Stimulated activated CD4-positive, alpha-beta T cell treated with anti-CD3 and anti-CD28 coated beads, Interleukin-4, amount 100 ng/mL, for 4 hours (primary cell): ENCODE measurements at places on chromosomes 1 and 21.

- no peak for DNase-seq
Measured at GRCh38 chr1:48875552-48876329, 99.0 kb upstream of the BEND5 start.

DNA sequence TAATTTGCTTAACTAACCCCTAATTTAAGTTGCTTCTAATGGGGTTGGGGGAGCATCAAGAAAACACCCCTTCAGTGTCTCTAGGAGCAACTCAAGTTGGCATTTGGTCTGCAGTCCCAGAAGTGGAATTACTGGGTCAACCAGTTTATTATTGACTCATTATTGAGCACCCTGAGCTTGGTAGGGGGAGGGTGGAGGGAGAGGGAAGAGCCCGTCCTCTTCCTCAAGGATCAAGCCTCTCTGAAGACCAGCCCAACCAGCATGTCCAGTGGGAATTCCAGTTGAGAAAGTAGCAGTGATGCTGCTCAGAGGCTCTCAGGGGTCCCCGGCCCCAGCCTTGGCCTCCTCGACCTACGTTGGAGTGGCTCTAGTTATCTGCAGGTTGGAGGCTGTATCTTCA, 2.1 kb upstream of the PLA2G2F start:
- no peak for DNase-seq

- DNase-seq = peak; percentile 17
Measured at GRCh38 chr21:17454315-17455027, 58.4 kb upstream of the CXADR start.

- DNase-seq = no peak
Measured at GRCh38 chr1:225597926-225598575, 54.9 kb downstream of the ENAH start.

GRCh38 chr1:52268372-52268771, 97.6 kb downstream of the CC2D1B start:
- DNase-seq = no peak

DNA sequence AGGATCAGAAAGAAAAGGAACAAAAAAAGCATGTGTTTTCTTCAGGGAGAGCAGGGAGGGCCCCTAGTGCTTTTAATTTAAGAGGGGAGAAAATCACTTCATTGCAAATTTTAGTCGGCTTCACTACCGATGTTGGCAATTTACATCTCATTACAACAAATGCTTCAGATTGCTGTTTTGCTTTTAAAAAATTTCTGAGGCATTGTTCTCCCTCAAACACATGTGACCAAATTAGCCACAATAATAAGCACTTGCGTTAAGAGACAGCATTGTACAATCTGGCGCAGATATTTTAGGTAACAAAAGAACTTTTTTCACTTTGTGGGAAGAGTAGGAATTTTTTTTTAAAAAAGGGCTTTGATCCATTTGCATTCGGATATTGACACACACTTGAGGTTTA, 29.8 kb downstream of the BEND5 start:
- no peak for DNase-seq

DNA sequence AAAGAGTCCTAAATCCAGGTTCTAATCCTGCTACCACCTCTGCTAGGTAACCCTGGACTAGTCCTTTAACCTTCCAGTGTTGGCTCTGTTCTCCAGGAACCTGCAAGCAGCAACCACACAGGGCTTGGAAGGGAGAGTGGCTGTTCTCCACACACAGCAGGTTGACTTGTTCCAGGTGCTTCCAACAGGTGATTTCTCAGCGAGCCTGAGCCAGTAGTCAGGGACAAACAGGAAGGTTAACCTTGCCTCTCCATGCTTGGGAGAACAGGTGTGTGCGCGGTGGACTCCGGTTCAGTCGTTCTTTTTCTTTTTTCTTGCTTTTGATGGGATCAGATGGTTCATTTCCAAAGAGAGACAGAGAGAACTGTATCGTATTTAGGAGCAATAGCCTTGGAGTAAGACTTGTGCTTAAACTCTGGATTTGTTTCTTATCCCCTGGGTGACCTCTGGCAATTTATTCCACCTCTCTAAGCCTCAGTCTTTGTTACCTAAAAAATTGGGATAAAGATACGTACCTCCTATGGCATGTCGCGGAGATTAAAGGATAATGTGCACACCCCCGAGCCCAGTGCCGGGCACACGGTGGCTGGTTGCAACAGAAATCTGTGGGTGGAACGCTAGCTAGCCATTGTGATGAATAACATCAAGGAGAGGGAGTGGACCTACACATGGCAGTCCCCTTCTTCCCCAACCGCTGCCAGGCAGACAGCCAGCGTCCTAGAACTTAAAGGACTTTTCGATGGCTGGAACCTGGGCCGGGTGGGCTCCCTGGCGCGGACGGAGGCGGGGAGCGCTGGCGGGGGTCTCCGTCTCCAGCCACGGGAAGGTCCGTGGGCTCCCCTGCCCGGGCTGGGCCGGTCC, 583 bp upstream of the CACHD1 start:
- DNase-seq = no peak

GRCh38 chr1:15799928-15800835, 7.3 kb downstream of the UQCRHL start:
- DNase-seq = no peak

GRCh38 chr1:81950037-81950436, 149.3 kb downstream of the ADGRL2 start:
- DNase-seq = no peak

GRCh38 chr1:201456499-201457309, 12.3 kb downstream of the PHLDA3 start:
- DNase-seq = no peak

DNA sequence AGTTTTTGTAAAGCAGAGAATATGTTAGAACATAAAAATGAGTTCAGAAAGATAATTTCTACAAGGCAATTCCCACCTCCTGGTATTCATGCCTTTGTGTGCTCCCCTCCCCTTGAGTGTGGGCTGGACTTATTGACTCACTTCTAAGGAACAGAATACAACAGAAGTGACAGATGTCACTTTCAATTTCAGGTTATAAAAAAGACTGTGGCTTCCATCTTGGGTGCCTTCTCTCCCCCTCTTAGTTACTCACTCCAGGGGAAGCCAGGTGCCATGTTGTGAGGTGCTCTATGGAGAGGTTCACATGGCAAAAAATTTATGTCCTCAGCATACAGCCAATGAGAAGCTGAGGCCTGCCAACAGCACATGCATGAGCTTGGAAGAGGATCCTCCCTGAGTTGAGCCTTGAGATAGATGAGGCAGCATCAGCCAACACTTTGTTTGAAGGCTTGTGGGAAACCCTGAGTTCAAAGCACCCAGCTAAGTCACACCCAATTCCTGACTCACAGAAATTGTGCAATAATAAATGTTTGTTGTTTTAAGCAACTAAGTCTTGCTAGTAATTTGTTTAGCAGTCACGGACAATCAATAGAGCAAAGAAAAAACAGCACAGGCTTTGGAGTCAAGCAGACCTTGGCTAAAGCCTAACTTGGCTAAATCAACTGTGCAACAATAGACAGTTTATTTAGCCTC, 73.5 kb upstream of the NGF start:
- no peak for DNase-seq

DNA sequence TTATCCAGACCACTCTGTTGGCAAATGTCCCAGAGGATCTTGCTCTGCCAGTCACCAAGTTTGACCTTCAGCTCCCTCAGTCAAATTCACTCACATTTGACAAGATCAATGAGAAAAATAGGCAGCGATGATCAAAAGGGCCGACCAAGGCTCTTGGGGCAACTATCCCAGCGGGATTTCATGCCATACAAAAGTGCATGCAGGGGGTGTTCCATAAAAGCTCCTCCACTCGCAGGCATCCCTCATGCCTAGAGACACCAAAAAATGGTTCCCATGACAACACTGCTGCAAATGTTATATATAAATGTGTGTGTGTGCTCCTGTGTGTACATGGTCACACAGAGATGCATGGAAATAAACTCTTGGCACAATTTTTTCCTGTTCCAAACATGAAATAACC, 16.2 kb upstream of the EIF4G3 start:
- no peak for DNase-seq

DNA sequence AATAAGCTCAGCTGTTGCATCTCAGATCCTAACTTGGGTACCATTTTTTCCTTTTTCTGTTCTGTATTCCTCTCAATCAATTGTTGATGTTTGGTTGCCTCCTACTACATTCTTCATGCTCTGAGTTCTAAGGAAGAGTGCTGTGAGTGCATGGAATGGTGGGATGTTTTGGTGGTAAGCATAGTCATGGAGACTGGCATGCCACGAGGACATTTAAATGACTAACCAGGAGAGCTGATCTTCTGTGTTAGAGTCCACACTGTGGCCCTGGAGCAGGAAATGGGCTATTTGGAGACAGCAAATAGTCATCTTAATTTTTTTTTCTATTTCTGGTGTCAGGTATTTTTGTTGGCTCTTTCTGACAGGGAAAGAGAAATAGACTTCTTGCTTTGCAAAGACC, 69.5 kb upstream of the HSD17B7 start:
- DNase-seq = no peak

DNA sequence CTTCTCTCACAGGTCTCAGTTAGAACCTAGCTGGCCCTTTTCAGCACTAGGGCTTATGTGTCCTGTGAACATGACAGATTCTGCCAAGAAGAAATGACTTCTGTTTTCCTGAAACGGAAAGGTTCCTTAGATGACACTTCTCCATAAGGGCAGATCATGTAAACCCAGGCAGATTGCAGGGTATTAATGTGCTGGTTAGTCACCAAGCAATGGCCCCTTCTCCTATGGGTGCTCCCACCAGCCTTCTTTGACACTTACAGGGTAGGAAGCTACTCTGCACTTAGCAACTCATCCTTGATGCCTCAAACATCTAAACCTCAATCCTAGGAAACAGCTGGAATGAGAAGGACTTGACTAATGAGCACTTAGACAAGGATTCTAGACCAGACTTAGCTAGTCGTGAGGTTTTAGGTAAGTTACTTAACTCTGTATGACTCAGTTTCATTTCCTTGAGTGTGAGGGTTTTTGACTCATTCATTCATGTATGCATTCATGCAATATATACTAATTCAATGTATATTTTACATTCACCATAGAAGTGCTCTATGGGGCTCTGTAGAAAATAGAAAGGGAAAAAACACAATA, 74.1 kb upstream of the PLXNA2 start:
- DNase-seq = no peak

- DNase-seq = no peak
Measured at GRCh38 chr1:177526201-177526600, 355.4 kb downstream of the BRINP2 start.

GRCh38 chr1:27891196-27891889, 19.0 kb downstream of the THEMIS2 start:
- DNase-seq = peak; percentile 53

DNA sequence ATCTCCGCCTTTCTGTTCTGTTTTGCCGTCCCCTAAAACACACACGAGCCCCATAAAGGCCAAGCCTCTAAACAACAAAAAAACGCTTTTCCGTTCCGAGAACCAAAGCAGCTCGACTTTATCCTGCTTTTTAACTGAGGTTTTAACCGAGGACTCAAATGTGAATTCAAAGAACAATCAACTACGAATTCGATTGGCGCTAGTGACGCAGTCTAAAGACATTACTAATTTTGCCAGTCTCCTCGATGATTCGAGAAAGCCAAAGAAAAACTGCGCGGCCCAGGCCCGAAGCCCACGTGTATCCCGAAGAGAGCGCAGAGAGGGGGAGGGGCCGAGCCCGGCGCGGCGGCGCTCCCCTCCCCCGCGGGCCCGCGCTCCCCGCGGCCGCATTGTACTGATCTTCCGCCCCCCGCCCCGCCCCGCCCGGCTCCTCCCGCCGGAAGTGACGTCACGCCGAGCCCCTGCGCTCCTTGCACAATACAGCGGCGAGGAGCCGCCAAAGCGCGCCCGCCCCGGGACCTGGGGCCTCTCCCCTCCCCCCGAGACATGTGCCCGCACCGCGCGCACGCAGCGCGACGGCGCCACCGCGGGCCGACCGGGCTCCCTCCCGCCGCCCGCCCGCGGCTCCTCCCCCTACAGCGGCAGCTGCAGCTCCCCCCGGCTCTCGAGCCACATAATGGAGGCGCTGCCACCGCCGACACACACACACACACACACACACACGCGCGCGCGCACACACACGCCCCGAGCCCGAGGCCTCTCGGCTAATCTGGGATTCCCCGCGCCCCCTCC, 1.4 kb downstream of the HNRNPU start:
- peak; percentile 97 for DNase-seq

- no peak for DNase-seq
Measured at GRCh38 chr1:17056551-17056950, 2.7 kb upstream of the SDHB start.

DNA sequence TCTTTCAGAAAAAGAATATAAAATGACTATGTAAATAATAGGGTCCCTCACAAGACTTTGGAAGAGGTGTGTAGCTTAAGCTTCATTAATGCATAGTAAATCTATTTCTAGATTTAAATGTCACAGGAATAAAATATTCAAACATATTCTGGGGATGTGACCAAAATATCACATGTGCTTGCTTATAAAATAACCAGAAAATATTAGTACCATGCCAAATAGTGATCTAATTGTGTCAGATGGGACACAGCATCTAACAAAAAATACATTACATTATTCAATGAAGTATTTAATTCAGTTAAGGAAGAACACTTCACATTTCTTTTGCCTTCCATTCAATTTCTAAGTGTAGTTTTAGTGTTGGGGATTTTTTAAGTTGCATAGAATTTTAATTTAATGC, 179.5 kb downstream of the LRRC40 start:
- DNase-seq = no peak

DNA sequence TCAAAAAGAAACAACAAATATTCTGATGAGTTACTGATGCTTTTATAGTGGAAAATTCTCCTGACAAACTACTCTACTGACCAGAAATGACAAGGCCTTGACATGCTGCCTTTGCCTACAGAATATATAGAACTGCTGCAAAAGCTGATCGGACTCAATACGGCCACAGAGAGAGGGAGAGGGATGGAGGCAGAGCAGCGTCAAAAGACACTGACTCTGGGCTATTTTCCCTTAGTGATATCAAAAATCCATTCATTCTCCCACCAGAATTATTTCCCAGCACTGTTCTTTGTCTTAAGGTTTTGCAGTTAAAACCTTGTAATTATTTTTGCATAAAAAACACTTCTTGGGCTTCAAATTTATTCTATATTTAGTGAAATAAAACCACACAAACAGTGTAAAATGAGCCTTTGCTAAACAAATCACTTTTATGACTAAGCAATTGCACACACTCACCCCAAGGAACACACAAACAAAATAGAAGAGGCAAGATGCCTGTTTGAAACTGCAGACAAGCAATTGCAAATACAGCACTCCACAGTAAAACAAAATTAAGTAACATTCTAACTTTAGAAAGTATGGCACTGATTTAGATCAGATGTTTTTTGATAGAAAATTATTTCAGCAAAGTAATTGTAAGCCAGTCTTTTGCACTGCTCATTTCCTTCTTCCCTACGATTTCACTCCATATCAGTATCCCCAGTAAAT, 1036.4 kb downstream of the ADGRL2 start:
- no peak for DNase-seq

DNA sequence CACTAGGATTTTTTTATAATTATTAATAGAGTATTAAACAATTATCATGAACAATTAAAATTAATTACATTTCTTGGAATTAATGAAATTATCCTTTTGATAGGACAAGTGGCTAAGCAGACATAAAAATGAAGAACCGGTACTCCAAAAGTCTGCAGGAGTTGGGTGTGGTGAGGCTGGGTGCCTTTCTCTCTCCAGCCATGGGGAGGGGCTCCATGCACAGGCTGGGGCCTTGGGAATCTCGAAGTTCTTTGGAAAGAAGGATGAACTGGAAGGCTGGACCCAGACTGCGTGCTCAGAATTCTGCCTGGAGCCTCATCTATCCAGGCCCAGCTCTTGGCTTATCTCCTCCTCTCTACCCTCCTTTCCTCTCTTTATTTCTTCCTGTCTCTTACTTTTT, 94.1 kb downstream of the ACTL8 start:
- no peak for DNase-seq
